DND-41 (cell line): ENCODE measurements at places on chromosomes 7 and 10.

- H3K27ac ChIP-seq: no peak overlapping the region
- H3K4me1 ChIP-seq: no peaks in the 10 kb centered on the region
- no peak for DNase-seq
- H3K27me3 ChIP-seq: no peaks in the 10 kb centered on the region
- H3K36me3 ChIP-seq: no peaks in the 10 kb centered on the region
Measured at GRCh38 chr7:95619921-95620320, 23.6 kb upstream of the PDK4 start.

DNA sequence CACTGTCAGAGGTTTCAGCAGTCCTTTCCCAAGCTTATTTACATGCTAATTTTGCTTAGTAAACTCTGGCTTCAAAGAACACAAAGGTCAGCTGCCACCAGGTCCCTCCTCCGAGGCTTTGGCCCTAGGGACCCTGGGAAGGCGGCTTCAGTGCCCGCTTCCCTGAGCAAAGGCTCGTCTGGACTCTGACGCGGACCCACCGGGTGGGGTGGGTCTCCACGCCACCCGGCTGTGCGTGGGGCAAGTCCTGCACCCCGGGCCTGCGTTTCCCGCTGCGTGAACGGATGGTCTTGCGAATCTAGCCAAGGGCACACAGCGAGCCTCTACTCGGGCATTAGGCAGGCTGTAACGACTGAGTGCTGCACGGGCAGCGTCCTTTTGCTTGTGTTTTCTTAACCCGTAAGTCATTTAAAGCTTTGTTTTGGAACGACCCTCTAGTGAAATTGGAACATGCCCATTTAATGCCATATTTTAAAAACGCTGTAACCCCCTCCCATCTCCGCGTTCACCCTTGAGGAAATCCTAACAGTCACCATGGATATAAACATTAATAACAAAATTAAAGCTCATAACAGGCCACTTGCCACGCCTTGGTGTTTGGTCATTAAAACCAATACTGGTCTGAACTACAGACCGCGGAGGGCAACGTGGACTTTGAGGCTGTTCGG is 828 bp downstream of the BNIP3 start:
- H3K27me3 ChIP-seq: no peaks in the 10 kb centered on the region
- H3K4me3 ChIP-seq: no peak overlapping the region
- no peak for DNase-seq
- H3K36me3 ChIP-seq: no peaks in the 10 kb centered on the region
- H3K4me1 ChIP-seq: no peaks in the 10 kb centered on the region
- H3K27ac ChIP-seq: no peak overlapping the region

GRCh38 chr10:45197816-45198485 is 117.5 kb downstream of the OR13A1 start:
- H3K36me3 ChIP-seq: no peaks in the 10 kb centered on the region
- no peak for DNase-seq
- H3K27ac ChIP-seq: no peak overlapping the region
- H3K27me3 ChIP-seq: no peaks in the 10 kb centered on the region
- H3K4me3 ChIP-seq: no peak overlapping the region

- no peaks in the 10 kb centered on the region for H3K36me3 ChIP-seq
- no peaks in the 10 kb centered on the region for H3K4me1 ChIP-seq
- no peak for DNase-seq
- H3K27me3 ChIP-seq: no peaks in the 10 kb centered on the region
Measured at GRCh38 chr7:53358269-53358668, 322.8 kb downstream of the POM121L12 start.

DNA sequence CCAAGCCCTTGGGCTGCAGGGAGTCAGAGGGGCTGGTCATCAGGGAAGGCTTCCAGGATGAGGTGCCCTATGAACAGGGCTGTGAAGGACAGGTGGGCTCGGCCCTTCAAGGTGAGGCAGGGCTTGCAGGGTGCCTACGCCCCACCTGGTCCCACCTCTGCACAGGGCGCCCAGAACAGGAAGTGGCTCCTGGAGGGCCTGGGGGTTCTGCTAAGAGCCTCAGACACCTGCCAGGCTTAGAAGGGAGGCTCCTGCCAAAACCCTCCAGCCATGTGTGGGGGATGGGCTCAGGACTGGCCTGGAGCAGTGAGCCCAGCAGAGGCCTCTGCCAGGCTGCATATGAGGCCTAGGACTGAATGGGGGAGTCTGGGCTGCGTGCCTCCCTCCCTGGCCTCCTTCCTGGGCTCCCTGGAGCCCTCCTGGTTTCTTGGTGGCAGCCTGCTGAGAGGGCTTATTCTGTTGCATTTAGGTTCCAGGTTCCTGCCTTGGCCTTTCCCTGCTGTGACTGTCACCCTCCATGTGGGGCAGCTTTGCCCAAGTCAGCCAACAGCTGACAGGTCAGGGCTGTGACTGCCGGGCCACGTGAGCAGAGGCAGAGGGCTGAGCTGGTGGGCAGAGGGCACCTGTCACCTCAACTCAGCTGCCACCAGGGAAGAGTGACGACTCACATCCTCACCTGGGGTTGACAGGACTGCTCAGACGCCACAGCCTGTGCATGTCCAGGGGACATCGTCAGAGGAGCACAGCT is 45.2 kb upstream of the MSMB start:
- peak overlapping the region; percentile 80 for H3K27ac ChIP-seq
- DNase-seq: peak; percentile 43
- no peaks in the 10 kb centered on the region for H3K27me3 ChIP-seq
- H3K4me1 ChIP-seq: peaks cover 75% of the 10 kb centered on the region

- H3K36me3 ChIP-seq: peaks cover 14% of the 10 kb centered on the region
- no peak for DNase-seq
- H3K27ac ChIP-seq: no peak overlapping the region
Measured at GRCh38 chr10:132408823-132409666, 12.0 kb downstream of the PWWP2B start.

GRCh38 chr7:53383131-53383530 is 347.7 kb downstream of the POM121L12 start:
- no peak overlapping the region for H3K4me3 ChIP-seq
- no peaks in the 10 kb centered on the region for H3K27me3 ChIP-seq
- no peaks in the 10 kb centered on the region for H3K36me3 ChIP-seq
- no peak overlapping the region for H3K27ac ChIP-seq
- no peak for DNase-seq
- H3K4me1 ChIP-seq: no peaks in the 10 kb centered on the region

- no peak overlapping the region for H3K27ac ChIP-seq
- H3K4me1 ChIP-seq: no peaks in the 10 kb centered on the region
- 0 out of 2 replicates have a peak, but pooled peaks cover 7% of the 10 kb centered on the region for H3K36me3 ChIP-seq
Measured at GRCh38 chr7:141788296-141788695, 1.7 kb upstream of the TAS2R5 start.

- no peak overlapping the region for H3K27ac ChIP-seq
- no peak for DNase-seq
- H3K4me3 ChIP-seq: no peak overlapping the region
- H3K27me3 ChIP-seq: peaks cover 14% of the 10 kb centered on the region
- no peaks in the 10 kb centered on the region for H3K36me3 ChIP-seq
- peaks cover 13% of the 10 kb centered on the region for H3K4me1 ChIP-seq
Measured at GRCh38 chr10:69736886-69737641, 64.6 kb upstream of the COL13A1 start.

DNA sequence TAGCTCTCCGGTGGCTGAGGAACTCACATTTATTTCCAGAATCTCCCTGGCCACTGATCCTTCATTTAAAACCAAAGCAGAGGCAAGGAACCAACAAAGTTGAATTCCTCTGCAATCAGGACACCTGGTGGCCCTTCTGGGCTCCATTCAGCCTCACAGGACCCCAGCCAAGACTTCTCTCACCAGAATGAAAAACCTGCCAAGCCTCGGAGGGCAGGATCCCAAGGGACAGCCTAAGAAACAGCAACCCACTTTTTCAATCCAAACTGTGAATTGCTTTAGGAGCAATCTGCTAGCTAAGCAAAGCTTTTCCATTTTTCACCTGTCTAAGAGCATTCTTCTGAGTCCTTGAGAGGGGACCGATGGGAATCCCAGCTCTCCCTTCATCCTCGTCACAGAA is 34.6 kb downstream of the OAT start:
- peaks cover 6% of the 10 kb centered on the region for H3K27me3 ChIP-seq
- no peak for DNase-seq
- no peak overlapping the region for H3K27ac ChIP-seq
- H3K4me3 ChIP-seq: no peak overlapping the region
- no peaks in the 10 kb centered on the region for H3K36me3 ChIP-seq
- peaks cover 8% of the 10 kb centered on the region for H3K4me1 ChIP-seq

- H3K4me1 ChIP-seq: no peaks in the 10 kb centered on the region
- H3K27ac ChIP-seq: no peak overlapping the region
- H3K4me3 ChIP-seq: no peak overlapping the region
- no peaks in the 10 kb centered on the region for H3K36me3 ChIP-seq
- no peak for DNase-seq
Measured at GRCh38 chr10:79382491-79382941, 35.2 kb downstream of the PPIF start.

GRCh38 chr10:33258967-33259366 is 75.5 kb downstream of the NRP1 start:
- H3K4me3 ChIP-seq: no peak overlapping the region
- no peaks in the 10 kb centered on the region for H3K4me1 ChIP-seq
- DNase-seq: no peak
- H3K36me3 ChIP-seq: no peaks in the 10 kb centered on the region

DNA sequence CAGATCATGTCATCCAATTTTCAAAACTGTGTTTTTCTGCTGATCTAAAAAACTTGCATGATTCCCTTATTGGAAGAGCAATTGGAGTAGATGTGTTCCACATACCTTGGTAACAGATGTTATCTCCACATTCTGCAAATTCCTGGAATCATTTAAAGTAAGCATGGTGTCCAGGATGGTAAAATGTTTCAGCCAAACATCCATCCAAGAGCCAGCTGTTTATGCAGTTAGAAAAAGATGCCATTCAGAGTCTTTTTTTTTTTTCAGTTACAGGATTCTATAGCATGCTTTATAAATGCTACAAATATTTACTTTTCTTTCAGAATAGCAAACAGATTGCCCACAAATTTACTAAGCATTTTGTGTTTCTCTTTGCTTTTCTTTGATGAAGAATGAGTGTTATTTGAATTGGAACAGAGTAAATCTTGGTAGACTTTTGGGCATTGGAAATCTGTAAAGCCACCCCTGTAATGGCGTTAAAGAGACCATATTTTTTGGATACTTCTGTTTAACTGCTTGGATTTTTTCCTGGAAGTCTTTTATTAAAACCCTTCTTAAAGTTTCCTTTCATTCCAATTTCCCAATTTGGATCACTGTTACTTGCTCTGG is 149.8 kb downstream of the GNAT3 start:
- no peak overlapping the region for H3K4me3 ChIP-seq
- no peaks in the 10 kb centered on the region for H3K27me3 ChIP-seq
- no peaks in the 10 kb centered on the region for H3K36me3 ChIP-seq
- H3K27ac ChIP-seq: no peak overlapping the region
- no peaks in the 10 kb centered on the region for H3K4me1 ChIP-seq

GRCh38 chr7:73812996-73813395 is 17.8 kb upstream of the CLDN4 start:
- no peaks in the 10 kb centered on the region for H3K36me3 ChIP-seq
- H3K4me3 ChIP-seq: no peak overlapping the region
- H3K27me3 ChIP-seq: no peaks in the 10 kb centered on the region
- DNase-seq: no peak

DNA sequence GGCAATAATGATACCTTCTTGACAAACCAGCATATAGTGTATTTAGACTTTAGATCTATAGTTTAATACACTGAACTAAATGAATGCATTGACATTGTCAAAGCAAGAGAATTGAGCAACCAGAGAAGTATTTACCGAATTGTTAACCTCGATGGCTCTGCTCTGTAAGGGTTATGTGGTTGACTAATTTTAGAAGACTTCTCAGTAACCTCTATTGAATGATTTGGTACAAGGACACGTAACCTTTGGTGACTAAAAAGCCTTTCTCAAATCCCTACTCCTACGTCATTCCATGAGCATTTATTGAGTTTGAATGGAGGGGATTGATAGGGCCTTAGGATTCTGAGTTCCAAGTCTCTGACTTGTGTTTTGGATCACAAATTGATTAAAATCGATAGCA is 67.6 kb downstream of the MDFIC start:
- no peak overlapping the region for H3K27ac ChIP-seq
- H3K27me3 ChIP-seq: no peaks in the 10 kb centered on the region
- no peaks in the 10 kb centered on the region for H3K4me1 ChIP-seq

- DNase-seq: no peak
- H3K27me3 ChIP-seq: no peaks in the 10 kb centered on the region
- H3K4me3 ChIP-seq: peak overlapping the region; percentile 88
- peaks cover 50% of the 10 kb centered on the region for H3K36me3 ChIP-seq
- peaks cover 26% of the 10 kb centered on the region for H3K4me1 ChIP-seq
- peak overlapping the region; percentile 96 for H3K27ac ChIP-seq
Measured at GRCh38 chr7:100867776-100868485, 744 bp downstream of the TRIP6 start.

DNA sequence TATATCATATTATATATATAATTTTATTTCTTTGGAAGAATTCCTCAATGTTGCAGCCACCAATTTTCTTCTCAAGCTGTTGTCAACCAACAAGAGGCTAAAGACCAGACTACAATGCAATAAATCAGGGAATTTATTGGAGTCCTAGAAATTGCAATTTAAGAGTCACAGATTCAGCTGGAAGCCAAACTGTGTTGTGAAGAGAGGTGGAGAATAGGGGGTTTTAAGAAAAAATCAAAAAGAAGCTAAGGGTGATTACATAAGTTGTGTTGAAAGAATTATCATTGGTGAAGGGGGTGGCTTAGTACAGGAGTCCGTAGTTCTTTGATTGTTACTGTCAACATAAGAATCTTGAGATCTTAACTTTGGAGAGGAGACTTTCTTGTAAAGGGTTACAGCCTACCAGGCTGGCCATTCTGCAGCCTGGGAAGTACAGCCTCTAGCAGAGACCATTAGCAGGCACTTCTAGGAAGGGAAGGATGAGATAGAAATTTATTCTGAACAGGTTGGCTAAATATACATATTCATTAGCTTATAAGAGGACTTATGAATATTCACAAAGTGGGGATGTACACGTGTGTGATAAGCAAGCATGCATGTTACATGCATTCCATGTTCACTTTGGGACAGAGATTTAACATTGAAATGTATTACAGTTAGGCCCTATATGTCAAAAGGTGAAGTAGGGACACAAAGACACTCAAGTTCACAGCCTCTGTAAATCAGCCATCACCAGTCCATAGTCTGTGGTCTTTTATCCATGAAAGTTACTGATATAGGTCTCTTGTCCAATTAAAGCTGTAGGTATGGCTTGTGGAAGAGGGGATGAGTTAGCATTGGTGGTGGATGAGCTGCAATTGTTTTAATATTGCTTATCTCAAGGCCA is 8.3 kb upstream of the TMEM168 start:
- H3K4me1 ChIP-seq: no peaks in the 10 kb centered on the region
- H3K27me3 ChIP-seq: no peaks in the 10 kb centered on the region
- no peak overlapping the region for H3K27ac ChIP-seq
- H3K4me3 ChIP-seq: no peak overlapping the region
